ENCODE measurements at places on chromosomes 3 and 15.

DNA sequence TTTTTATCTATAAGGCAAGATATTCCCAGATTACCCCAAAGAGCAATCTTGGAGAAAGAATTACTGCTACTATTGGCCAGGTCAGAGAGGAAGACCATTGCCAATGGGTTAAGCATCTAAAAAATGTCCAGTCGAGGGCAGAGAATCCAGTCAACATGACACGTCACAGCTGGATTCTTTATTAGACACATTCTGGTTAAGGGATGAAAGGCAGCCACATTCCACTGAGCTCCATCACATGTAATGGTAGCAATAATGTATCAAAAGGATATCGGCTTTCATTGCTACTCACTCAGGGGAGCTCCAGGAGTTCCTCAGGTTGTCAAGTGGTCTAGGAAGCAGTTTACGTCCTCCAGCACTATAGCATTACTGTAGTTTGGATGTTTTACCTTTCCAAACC lies 421.1 kb downstream of the PLOD2 start:
- no peak for DNase-seq

- DNase-seq, result no peak
Measured at GRCh38 chr3:192847941-192848340, 69.7 kb downstream of the MB21D2 start.

DNA sequence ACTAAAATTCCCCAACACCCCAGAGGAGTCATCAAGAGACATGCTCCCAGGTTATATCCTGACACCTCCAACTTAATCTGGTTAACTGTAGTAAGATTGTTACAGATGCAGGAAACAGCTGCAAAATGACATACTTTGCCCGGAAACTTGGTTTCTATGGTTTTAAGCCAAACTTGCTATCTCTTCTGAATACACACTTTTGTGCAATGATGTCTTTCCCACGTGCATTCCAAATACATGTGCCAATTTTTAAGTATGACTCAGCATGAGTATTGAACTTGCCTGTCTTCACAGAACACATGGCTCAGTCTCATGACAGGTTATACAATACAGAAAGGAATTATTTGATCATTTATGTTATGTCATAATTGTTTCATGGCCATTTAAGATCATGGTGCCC lies 207.0 kb upstream of the DCBLD2 start:
- DNase-seq, result peak; percentile 98

DNA sequence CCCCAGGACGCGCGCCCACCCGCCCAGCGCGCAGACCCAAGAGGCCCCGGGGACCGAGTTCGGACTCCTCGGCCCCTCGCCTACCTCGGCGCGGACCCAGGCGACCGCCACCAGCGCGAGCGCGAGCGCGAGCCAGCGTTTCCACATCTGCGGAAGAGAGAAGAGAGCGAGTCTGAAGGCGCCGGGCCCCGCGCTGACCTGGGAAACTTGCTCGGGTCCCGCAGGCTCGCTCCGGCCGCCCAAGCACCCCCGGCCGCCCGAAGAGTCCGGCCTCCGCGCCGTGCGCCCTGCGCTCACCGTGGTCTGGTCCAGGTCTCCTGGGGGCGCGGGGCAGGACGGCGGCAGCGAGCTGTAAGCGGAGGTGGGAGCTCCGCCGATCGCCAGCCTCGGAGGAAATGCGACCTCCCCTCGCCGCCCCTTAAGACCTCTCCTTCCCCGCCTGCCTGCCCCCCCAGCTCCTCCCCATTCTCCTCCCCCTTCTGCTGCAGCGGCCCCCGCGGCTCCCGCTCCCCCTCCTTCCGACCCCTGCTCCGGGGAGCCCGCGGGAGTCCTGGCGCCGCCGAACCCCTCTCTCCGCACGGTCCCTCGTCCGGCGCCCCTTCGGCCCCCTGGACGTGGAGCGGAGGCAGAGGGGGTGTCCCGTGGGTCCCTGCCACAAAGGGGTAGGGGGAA lies at the start of gene FSTL1:
FSTL1 (minus strand) TSS at position 393 of the 672 bp plus-strand sequence; CDS start at position 147, 246 bp downstream.
- no peak for DNase-seq

- DNase-seq, result no peak
Measured at GRCh38 chr15:40250771-40251483, 12.1 kb downstream of the PAK6 start.

DNA sequence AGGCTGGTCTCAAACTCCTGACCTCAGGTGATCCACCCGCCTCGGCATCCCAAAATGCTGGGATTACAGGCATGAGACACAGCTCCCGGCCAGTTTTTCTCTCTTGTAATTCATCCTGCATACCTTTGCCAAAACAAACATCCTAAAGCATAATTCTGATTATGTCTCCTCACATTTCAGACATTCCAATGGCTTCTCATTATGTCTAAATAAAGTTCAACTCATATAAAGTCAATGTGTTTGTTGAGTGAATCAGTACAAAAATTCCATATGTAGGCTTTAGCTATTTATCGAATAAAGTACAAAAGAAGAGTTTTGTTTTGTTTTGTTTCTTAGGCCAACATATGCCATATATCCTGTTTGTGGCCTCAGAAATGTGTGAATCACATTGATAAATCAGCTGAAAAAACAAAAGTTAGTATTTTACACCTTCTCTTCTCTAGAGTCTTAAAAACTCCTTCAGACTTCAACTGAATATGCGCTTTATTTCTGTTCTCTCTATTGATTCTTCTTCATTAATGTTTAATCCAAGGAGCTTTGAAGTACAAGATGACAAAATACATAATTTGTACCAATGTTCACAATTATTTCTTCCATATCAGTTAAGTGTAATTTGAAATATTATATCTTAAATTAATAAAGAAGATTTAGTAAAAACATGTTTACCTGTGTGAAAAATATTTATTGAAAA lies 165.8 kb downstream of the MECOM start:
- DNase-seq, result peak; percentile 92

GRCh38 chr3:12994357-12994606 lies 78.9 kb downstream of the IQSEC1 start:
- DNase-seq, result no peak

- no peak for DNase-seq
Measured at GRCh38 chr15:38743147-38743546, 178.5 kb upstream of the RASGRP1 start.

- no peak for DNase-seq
Measured at GRCh38 chr3:128902426-128902825, 23.0 kb downstream of the ACAD9 start.

GRCh38 chr3:10025205-10026083 lies 793 bp upstream of the FANCD2 start:
- DNase-seq, result no peak

All from glomerular endothelial cell (primary cell).